Activated CD8-positive, alpha-beta memory T cell treated with anti-CD3 and anti-CD28 coated beads, Interleukin-2, amount 10 ng/mL, durations not matched to agents 7 days and 5 days (primary cell): ENCODE measurements at places on chromosomes 1 and 21. TPM values are rescaled to one million over a fixed set of nuclear protein-coding genes. Genes with fewer than 3 reads are reported as not detected.

Gene C1orf74
- 3.0 TPM for total RNA-seq

Gene OR2L5
- not detected for total RNA-seq

DNA sequence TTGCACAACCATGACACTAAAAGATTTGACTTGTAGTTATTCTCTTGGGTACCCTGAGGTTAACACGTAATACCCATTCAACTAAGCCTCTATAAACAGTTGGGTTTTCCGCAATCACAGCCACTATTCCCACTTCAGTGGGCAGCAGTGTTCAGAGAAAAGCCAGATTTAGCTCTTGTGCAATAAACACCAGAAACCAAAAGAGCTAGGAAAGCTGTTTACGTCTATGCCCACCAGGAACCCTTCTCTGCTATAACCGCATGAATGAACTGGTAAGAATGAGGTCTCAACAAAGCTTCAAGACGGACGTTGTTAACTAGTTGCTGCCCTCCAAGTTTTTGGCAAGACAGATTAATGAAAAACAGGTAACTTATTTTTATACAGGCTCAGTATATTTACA, 101.3 kb downstream of the SLC45A1 start:
- DNase-seq: no peak

- DNase-seq: peak; percentile 61
Measured at GRCh38 chr1:24641646-24642151, 1.4 kb upstream of the SRRM1 start.

DNA sequence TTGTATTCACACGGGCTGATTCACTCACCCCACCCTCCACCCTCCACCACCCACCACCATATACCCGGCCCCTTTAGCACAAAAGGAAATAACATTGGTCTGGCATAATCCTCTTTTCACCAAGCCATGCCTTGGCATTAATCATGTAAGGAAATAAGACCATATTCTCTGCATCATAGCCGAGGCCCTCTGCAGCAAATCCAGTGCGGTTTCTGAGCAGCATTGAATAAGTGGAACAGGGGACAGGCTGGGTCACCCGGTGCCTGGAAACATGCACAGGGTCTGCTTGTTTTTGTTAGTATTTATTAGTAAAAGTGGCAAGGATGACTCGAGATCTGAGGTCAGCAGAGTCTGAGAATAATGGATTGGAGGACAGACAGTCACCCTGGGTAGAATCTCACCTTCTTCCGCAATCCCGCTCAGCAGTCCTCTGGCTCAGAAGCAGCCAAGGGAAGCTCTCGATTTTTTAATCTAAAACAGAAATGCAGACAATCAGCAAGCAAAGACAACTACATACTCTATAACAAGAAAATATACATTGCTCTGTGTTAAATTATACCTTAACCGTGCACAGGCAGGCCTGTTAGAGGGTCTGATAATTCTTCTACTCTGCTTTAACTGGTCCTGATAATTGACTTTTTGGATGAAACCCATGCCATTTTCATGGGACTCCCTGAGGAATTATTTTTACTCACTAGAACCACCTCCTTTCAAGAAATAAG, 52.4 kb upstream of the CDC42BPA start:
- DNase-seq: no peak

- no peak for DNase-seq
Measured at GRCh38 chr1:207021139-207021861, 11.3 kb downstream of the C1orf116 start.

- DNase-seq: no peak
Measured at GRCh38 chr1:39892601-39893595, 8.8 kb downstream of the MYCL start.

GRCh38 chr1:15797614-15798390, 9.6 kb downstream of the UQCRHL start:
- no peak for DNase-seq

DNA sequence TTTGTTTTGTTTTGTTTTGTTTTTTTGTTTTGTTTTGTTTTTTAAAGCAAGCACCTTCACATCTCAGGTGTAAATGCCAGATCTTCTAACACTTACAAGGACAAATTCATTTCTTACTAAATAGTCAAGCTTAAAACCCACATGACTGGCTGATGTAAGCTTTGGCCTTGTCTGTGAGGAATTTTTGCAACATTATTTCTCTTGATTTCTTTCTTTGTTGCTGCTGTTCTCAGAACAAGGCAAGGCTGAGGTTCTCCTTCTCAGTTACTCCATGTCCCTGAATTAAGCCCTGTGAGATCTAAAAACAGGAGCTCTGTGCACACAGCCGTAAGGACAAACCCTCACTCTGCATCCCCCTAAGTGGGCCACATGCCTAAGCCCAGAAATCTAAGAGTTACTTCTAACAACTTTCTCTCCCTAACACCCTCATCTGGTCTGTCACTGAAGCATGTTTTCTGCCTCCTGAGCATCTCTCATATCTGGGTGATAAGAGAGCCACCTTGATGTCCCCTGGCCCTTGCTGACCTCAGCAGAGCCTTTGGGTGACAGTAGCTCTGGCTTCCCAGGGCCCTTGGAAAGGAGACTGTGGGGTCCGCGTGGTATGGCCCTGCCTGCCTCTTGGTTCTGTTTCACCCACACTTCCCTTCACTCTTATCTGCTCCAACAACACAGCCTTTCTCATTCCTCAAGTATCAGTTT, 81.2 kb upstream of the HOOK1 start:
- DNase-seq: no peak

- DNase-seq: no peak
Measured at GRCh38 chr21:35196128-35196527, 147.0 kb upstream of the RUNX1 start.
